ENCODE measurements at places on chromosomes 11 and 22.
A peak's percentile ranks its signal among the peaks of the same experiment; 100 is the strongest.

DNA sequence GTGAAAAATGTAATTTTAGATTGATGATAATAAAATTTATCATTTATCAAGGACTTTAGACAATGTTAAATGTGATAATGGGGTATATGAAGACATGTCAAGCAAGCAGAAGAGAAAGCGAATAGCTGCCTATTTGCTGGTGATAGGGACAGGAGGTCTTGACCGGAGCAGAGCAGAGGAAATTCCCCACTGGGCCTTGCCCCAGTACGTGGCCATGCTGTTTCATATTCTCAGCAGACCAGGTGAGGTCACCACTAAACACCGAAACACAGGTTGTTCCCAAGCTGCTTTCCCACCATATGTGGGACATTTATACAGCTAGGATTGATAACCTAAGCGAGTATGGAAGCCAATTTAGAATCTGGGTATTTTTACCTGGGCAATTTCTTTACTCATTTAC lies 1629.6 kb downstream of the FAM181B start:
- no peak for DNase-seq

DNA sequence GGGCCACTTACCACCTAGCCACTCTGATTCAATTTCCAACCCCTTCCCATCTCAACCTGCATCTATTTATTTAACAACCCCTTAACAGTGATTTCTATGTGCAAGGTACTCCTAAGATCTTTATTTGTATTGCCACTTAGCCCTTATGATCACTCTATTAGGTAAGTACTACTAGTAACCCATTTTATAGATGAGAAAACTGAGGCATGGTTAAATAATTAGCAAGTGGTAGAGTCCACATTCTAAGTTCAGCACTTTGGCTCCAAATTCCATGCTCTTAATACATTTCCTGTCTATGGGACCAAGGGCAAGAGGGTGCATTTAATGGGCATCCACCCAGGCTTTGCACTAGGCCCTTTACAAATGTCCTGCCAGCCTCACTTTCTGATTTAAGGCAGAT lies 38.1 kb upstream of the CSNK2A3 start:
- no peak for DNase-seq

- peak; percentile 22 for DNase-seq
Measured at GRCh38 chr11:5600374-5600851, 4.0 kb downstream of the TRIM6 start.

GRCh38 chr11:23236826-23237555 lies 376.7 kb upstream of the CCDC179 start:
- DNase-seq: no peak

DNA sequence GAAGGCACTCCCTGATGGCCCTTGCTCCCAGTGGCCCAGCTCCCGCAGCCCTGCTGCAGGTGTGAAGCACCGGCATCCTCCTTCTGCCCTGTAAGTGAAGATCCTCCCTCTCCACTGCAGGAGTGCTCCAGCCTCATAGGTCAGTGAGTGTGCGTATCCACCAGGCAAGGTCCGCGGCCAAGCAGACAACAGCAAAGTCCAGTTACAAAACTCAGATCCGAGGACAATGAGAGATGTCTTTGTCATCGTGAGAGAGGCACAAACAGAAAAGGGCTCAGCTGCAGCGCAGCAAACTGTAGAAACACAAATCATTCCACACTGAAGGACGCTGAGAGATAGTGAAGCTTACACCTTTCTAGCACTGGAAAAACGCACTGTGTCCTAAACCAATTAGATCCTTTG lies 46.1 kb downstream of the MYH9 start:
- DNase-seq: no peak

GRCh38 chr22:39715778-39716495 lies 145.4 kb downstream of the CACNA1I start:
- DNase-seq: no peak

GRCh38 chr11:117949062-117949461 lies 19.9 kb upstream of the TMPRSS13 start:
- DNase-seq: no peak

GRCh38 chr11:68099474-68100405 lies 21.4 kb downstream of the CHKA start:
- no peak for DNase-seq

DNA sequence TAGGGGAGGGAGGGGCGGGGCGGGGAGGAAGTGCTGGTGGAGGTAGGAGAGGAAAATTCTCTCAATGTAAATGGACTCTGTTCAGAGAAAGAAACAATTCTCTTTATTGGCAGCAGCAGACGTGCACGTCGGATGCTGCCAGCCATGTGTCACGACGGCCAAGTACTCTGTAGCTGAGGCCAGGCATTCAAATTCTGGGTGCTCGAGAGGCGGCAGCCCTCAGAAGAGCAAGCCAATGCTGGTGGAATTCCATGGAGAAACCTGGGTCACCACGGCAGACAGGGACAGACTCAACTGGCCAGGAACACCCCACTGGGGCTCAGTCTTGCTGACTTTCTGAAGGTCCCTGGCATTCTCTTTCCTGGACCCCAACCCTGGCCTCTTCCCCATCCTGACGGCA lies 90.8 kb downstream of the ABTB2 start:
- DNase-seq: no peak

DNA sequence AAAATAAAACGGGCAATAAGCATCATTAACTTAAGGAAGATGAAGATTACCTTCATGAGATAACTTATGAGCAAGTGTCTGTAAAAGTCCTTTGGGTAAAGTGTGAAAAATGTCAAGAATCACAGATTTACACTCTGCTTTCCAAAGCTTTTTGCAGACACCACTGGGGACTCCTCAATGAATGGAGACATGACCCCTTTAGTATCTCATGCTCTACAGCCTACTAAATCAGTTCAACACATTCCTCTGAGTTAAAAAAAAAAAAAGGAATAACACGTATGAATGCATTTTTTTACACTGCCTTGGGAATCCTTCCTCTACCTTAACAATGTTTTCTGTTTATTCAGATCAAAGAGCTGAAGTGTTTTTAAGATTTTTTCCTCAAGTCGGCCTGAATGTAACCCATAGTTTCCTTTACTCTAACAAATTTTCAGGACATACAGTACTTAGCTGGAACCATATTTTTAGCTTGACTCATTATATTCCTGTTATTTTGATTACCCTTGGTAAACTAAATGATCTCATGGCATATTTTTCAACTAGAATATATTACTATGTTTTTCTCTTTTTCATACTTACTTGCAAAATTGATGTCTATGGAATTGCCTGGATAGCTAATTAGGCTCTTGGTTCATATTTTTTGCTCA lies 25.9 kb upstream of the RAB30 start:
- no peak for DNase-seq

GRCh38 chr11:127862406-127862805 lies 725.0 kb downstream of the ETS1 start:
- DNase-seq: no peak

DNA sequence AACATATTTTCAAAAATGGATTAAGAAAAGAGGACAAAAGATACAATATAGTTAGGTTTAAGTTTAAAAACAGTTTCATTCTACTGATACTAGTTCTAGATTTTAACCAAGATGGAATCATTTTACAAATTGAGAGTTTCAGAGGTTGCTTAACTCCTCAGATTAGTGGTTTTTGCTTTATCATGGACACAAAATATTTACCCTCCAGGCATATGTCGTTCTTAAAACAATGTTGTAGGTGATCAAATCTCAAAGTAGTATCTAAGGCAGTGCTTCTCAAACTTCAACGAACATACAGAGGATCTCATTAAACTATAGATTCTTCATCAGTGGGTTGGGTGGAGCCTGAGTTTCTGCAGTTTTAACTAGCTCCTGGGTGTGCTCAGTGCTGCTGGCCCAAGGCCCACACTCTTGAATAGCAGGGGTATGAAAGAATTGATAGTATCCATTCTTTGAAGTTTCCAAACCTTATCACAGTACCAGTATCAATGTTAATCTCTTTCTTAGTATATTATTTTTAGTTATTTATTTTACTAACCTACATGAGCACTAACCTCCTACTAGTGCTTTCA lies 48.0 kb downstream of the YAP1 start:
- no peak for DNase-seq

- DNase-seq: no peak
Measured at GRCh38 chr11:128701086-128701485, 7.2 kb downstream of the FLI1 start.

- DNase-seq: no peak
Measured at GRCh38 chr11:121035780-121036179, 11.9 kb downstream of the TBCEL start.

- DNase-seq: no peak
Measured at GRCh38 chr11:69600001-69600400, 41.0 kb upstream of the CCND1 start.

DNA sequence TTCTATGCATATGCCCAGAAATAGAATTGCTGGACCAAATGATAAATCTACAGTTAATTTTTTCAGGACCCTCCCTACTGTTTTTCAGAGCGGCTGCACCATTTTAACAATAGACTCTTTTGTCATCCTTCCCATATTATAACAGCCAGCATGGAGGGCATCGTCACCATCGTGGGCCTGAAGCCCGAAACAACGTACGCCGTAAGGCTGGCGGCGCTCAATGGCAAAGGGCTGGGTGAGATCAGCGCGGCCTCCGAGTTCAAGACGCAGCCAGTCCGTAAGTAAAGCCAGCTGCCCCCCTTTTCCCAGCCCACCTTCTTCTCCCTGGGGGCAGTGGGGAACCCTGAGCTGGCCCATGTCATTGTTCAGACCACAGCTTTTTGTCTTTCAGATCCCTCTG lies 79.5 kb upstream of the TTC12 start:
- no peak for DNase-seq

- no peak for DNase-seq
Measured at GRCh38 chr11:128632141-128632791, 44.9 kb upstream of the ETS1 start.

GRCh38 chr11:125388611-125389010 lies 107.5 kb downstream of the FEZ1 start:
- no peak for DNase-seq

DNA sequence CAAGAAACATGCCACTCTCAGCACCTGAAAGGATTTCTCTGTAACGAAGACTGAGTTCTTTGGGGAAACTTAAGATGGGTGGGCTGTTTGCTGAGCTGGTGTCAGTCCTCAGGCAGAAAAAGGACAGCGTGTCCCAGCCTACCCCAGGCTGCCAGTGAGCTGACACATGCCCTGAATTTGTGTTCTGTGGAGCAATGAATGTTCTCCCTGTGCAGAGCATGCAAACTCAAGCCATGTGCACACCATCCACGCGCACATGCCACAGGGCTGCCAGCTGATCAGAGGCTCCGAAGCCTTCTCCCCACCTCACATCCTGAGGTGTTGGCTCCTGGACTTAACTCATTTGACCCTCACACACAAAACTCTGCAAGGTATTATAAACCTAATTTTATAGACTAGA lies 104.9 kb downstream of the KCNC1 start:
- DNase-seq: no peak

- DNase-seq: no peak
Measured at GRCh38 chr22:37917874-37918548, 11.9 kb downstream of the MICALL1 start.

DNA sequence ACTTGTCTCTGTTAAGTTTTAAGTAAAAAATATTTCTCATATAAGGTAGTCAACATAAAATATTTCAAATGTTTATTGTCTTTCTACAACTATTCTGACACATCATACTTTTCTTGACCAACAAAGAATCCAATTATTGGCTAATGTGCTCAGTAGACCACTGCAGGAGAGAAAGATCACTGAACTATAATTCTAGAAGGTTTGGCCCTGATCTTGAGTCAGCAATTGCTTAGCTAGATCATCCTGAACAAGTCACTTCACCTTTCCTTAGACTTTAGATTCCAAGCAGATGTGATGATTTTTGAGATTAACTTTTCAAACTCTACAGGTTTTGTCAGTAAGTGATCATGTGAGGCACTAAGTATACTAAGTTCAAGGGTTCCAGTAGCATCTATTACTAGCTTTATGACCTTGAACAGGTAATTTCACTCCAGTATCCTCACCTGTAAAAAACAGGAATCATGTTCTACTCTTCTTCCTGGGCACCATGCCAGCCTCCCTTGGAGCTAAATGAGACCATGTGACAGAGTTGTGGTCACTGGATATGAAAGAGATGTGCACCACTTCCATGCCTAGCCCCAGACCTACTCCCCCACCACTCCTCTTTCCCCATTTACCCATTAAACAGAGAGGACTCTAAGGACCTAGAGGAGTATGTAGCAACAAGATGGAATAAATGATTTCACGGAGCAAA lies 17.3 kb downstream of the PGM2L1 start:
- DNase-seq: no peak

DNA sequence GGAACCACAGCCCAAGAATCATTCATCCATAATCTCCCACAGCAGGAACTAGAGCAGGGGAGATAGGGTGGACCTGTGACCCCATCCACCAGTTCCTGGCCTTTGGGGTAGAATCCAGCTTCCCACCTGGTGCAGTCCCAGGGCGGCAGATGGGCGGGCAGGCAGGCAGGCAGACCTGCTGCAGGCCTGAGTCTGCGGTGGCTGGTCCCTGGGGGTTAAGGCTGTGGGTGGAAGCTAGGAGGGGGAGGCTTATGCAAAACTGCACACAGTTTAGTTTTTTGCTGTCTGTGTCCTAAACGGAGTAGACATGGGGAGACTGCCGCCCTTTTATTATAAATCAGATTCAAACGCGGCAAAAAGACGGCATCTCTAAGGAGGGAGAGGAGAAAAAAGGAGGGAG lies 4.5 kb upstream of the NEFH start:
- DNase-seq: no peak

GRCh38 chr11:118437208-118438125 lies 1.2 kb downstream of the KMT2A start:
- DNase-seq: peak; percentile 12

GRCh38 chr11:101187748-101188147 lies 58.1 kb upstream of the PGR start:
- no peak for DNase-seq

GRCh38 chr11:16367252-16367651 lies 10.9 kb upstream of the SOX6 start:
- no peak for DNase-seq

DNA sequence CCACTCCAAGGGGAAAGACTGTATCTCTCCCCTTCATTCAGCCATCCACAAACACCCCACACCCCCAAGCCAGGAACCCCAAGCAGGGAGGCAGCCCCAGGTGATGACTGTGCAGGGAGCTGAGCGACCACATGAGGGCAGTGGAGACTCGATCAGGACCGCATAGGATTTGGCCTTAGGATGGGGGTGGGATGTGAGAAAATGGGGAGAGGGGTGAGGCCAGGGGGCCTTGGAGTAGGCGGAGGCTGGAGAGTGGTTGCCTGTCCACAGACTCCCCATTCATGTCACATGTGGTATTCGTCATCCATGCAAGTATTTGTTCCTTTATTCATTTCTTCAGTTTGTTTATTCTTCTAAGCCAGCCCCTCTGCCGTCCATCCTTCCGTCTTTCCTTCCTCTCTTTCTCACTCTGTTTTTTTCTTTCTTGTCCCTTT lies 2.7 kb upstream of the RHOD start:
- no peak for DNase-seq

- DNase-seq: no peak
Measured at GRCh38 chr11:26860091-26860780, 133.7 kb upstream of the FIBIN start.

- no peak for DNase-seq
Measured at GRCh38 chr11:75371949-75372876, 20.8 kb upstream of the ARRB1 start.
